ENCODE measurements at places on chromosomes 4 and X.

DNA sequence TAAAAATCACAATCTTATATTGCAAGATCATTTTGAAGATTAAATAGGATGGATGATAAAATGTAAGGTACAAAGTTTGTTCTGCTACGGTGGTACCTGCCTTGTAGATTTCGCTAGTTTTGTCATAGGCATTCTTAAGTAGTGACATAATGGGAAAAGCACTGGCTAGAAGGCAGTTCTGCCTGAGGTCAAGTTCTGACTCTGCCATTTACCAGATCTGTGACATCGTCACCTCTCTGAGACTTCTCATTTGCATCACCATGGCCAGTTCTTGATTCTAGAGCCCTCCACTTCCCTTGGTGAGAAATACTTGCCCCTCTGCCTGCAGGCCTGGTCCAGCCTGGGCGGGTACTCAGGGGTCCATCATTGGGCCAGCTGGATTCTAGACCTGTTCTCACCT, 85.2 kb downstream of the HS3ST1 start:
- no peak for DNase-seq

DNA sequence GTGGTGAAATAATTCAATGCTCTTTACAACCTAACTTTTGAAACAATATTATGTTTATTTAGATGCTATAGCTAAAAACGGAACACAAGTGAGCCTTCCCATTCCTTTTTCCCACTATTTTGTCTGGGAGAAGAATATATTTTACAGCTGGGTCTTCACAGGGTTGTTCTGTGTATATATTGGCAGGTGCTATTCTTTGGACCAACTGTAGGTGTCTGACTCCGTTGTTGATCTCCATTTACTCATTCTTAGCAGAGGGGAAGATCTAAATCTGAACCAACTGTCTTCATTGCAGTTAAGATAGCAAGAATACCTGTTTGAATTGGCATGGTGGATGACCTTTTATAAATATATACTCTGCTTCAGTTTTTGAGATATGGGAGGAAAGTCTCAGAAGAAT, 257.4 kb downstream of the CFAP299 start:
- DNase-seq = no peak

DNA sequence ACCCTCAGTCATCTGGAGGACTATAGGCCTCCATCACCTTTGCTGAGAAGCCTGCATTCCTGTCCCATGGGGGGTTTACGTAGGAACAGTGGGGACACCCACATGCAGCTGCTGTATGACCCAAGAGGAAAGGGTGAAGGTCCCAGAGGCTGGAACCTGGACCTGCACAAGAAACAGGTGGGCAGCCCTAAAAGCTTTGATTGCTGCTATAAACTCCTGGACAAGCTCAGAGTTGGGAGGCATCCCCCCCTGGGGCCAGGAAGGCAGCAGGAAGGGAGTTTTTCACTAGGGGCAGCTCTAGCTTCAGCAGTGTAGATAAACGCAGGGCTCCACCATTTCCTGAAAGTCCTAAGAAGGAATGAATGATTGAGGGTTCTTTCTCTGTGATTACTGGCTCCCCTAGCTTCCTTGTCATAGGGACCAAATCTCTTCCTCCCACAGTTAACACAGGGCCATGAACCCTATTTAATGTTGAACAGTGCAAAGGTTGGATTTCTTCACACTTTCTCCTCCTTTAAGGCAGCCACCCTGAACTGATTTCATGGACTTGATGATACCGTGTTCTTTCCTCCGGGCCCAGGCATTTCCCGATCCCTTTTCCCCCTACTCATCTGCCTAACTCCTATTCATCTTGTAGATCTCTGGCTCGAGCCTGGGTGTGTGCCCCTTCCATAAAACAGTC, 84.2 kb downstream of the CHRNA9 start:
- DNase-seq = no peak

DNA sequence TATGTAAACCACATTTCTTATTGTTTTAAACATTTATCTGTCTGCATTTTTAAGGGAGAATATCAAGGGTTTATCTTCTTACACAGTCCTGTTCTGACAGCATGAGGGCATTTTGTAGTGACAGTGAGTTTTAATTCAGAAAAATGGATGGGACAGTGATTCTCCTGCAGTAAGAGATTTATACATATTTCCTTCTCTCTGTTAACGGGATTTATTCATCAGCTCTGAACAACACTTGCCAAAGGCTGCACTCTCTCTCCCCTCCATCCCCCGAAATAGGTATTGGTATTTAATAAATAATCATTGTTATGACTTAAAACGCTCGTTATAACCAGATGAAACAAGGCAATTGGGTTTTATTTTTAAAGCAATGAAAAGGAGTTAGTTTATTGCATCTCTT, 410.9 kb downstream of the STIM2 start:
- DNase-seq = no peak

GRCh38 chrX:53362449-53362848, 60.0 kb downstream of the SMC1A start:
- no peak for DNase-seq

DNA sequence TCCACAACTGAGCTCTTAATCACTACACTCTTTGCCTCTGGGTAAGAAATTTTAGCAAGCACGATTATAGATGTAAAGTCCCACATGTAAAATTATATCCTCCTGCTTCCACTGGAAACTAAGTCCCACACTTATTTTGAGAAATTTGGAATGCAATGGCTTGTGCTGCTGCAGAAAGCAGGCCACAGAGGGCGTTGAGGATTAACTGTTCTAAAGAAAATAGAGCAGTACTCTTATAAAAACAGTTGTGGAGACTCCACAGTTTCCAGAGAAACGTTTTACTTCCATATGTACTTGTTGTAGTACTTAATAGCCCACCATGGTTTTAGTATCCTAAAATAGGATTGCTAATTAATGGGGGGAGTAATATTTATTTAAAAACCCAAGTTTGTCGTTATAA, 1.7 kb upstream of the CENPC start:
- no peak for DNase-seq

DNA sequence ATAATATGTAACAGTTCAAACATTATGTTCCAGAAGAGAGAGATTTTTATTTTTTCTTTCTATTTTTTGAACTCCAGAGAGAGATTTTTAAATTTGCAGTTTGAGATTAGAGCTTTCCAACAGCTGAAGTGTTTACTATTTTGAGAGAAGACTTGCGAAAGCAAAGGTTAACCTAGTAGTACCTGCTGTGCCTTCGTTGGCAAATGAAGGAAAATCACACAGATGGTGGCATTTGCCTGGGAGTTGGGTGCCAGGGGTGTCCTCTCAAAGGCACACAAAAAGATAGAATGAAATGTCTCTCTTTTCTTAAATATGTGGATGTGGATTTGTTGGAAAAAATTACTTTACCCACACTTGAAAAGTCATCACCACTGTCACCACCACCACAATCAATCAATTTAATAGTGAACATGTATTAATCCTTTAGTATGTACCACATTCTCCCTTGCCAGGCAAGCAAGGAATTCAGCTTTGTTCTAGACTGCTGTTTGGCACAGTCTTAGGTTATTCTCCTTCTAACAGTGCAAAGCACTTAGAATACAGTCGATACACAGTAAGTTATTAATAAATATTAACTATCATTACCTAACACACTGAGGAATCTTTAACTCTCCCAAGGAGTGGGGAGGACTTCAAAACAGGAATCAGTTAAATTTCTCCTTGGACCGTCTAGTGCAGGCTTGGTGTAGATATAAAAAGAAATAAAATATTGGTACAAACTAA, 838.2 kb upstream of the FTHL17 start:
- DNase-seq = no peak

GRCh38 chrX:18290200-18290599, 64.3 kb downstream of the SCML2 start:
- no peak for DNase-seq

DNA sequence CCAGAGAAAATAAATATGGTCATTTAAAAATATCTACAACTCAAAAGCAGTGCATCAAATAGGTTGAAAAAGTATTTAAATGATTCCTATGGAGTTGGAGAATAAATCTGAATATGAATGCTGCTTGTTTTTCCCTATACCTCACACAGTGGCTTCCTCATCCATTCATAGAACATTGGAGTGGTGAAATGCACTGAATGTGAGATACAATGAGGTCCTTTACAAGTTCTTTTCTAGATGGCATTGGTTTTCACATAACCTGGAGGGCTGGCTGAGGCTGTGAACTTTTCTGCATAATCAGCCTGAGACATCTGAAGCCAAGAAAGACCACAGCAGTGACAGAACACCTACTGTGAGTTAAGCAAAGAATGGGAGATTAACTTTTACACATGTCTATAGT, 279.1 kb upstream of the NRK start:
- no peak for DNase-seq

DNA sequence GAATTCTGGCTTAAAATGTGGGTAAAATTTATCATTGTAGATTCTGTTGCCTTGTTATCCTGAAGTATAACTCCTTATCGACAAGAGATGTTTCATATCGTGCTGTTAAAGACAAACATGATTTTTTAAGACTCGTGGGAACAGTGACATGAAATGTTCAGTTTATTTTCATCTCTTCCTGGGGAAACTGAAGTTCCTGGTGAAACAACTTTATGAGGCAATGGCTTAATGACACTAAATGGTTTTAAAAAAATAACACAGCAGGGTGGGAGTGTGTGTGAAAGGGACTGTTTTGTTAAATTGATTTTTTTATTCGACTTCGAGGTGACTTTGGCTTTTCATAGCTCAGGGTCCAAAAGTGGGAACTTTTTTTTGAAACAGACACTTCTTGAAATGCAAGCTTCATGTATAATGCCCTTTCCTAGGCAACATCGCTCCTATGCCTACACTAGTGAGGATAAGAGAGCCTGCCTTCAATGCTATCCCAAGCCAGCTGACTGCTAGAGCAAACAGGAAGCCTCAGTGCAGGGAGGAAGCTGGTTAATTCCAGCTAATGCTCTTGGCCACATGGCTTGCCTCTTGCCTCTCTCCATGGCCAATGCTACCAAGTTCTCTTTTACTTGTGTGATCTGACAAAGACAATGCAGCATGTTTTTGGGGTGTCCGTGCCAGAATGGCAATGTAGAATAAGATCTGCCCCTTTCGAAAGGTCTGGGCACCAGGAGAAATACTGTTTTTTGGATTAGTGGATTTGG, 80.9 kb upstream of the PLAC1 start:
- no peak for DNase-seq
